Renal cortical epithelial cell (primary cell): ENCODE measurements at places on chromosomes 1 and 21. TPM values are rescaled to one million over a fixed set of nuclear protein-coding genes. Genes with fewer than 3 reads are reported as not detected.

GRCh38 chr1:147719029-147719698 is 41.2 kb downstream of the GJA5 start:
- no peak for DNase-seq

DNA sequence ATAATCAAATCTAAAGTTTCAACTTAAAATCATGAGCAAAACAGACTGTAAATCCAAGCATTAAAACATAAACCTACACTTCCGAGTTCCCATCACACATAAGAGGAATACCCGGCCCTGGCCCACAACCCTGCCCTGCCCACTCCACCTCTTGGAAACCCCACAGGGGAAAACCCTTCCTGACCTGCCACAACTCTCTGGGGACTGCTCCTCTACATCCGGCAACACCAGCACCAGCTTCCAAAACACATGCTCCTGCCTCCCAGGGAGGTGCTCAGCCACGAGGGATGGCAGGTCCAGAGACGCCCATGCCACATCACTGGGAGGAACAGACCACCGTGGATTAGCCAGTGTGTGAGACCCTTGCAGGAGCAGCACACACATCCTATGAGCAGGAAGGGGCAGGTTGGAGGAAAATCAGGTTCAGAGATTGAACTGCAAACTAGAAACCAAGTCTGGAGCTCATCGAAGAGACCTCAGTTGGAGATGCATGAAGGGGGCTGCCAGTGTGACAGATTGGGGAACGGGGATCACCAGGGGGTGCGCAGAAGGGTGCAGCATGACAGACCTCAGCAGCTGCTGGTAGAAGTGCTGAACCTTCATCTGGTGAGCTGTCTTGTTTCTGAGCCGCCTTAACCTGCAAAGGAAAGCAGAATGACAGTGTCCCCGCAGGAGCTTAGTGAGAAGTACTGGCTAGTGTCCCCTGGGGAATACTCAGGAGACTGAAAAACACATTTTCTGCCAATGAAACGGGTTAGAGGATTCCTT is 25.8 kb upstream of the LSS start:
- DNase-seq = no peak

DNA sequence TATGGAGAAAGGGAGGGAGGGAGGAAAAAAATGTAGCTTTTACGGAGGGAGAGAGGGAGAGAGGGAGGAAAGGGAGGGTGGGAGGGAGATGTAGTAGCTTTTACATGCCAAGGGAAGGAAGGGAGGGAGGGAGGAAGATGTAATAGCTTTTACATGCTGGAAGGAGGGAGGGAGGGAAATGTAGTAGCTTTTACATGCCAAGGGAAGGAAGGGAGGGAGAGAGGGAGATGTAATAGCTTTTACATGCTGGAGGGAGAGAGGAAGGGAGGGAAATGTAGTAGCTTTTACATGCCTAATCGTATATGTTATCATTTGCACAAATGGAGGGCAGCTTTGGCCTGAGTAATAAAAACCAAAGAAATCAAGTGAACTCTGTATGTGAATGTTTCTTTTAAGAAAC is 35.6 kb downstream of the EEIG2 start:
- DNase-seq = no peak

DNA sequence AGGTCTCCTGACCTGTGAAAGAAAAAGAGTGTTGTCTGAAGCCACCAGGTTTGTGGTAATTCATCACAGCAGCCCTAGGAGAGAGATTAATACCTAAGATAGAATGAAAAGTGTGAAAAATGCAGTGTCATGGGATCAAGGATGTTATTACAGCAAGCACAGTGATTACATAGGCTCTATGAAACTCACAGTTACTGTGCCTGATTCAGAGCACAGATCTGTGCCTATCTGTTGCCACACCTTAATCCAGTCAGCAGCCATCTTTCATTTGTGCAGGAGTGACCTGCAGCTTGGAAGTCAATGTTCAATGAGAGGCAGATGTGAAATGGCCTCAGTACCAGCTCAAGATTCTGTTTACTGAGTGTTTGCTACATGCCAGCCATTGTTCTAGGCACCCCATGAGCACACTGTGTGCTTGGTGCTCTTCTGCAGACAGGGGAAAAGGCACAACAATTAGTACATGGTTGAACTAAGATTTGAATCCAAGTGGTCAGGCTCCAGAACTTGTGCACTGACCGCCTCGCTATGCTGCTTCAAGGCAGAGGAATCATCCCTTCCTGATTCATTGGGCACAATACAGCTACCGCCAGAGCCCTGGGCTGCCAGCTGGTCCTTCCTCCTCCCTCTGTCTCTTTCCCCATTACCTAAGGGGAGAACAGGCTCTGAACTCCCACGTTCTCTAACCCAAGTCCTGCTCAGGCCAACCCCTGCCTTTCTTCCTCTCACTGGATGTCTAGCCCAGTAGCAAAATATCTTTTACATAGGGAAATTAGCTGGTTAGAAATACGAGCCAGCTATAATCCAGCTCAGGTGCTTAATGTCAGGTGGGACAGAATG is 56.3 kb upstream of the NEK2 start:
- no peak for DNase-seq

GRCh38 chr1:202662081-202662480 is 48.2 kb downstream of the SYT2 start:
- no peak for DNase-seq

DNA sequence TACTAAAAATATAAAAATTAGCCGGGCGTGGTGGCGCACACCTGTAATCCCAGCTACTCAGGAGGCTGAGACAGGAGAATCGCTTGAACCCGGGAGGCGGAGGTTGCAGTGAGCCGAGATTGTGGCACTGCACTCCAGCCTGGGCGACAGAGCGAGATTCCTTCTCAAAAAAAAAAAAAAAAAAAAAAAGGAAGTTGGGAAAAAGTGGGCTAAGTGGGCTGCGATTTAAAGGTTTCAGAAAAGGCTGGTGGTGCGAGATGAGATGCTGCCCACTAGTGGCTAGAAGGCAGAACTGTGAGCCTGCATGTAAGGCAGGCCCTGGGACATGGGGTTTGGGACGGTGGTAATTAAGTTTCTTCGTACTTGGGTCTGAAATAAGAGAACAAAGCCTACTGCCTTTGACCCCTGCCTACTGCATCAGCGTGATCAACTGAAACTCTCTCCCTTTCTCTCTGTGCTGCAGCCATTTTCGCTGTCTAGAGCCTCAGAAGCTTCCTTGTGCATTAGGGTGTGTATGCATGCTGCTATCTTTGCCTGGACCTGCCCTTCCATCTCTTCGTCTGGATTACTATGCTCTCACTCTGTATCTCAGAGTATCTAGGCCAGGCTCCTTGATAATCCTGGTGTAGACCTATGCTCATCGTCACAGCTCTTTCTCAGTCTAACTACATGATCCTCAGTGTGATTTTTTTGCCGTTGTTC is 12.4 kb downstream of the FMOD start:
- peak; percentile 52 for DNase-seq

DNA sequence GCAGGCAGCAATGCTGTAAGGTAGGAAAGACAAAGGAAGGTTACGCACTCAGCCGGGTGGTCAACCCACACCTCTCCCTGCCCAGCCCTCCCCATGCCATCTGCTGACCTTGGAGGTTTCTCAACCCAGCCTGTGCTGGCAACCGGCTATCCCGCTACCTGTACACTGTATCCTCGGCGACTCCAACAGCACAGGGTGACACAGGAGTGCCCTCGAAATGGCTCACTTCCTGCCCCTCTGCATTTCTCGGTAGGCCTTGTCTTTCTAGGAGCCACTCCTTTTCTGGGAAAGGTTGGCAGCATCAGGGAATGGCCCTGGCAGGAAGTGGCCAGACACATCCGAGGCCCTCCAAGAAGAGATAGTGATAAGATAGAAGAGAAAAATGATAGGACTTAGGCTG is 124.0 kb downstream of the PROX1 start:
- DNase-seq = no peak

GRCh38 chr1:6930732-6931300 is 145.6 kb downstream of the CAMTA1 start:
- no peak for DNase-seq

DNA sequence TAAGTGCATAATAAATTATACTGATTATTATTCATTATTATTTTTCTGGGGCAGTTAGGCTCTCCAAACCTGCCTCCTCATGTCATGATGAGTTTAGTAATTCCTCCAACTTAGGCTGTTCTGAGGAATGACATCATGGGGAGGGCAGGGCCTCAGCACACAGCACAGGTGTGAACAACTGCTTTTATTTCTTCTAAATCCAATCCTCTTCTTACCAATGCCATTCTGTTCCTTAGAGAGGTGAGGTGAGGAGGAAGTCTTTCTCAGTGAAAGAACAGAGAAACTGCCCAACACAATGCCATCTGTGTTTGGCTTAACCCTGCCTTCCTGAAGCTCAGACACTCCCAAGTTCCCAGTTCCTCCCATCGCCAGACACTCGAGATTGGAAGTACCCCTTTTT is 45.4 kb upstream of the WASF2 start:
- DNase-seq = no peak

- no peak for DNase-seq
Measured at GRCh38 chr1:88691540-88691939, 7.5 kb downstream of the PKN2 start.

- no peak for DNase-seq
Measured at GRCh38 chr1:95111014-95111413, 6.1 kb upstream of the TLCD4 start.

GRCh38 chr1:214864896-214865688 is 217.4 kb upstream of the KCNK2 start:
- peak; percentile 82 for DNase-seq

The GBP1 gene
- total RNA-seq = 37.7 and 50.0 TPM in 2 replicates

The SPRR2E gene
- not detected in 2 replicates for total RNA-seq

The SCYL3 gene
- total RNA-seq = 8.7 and 10.3 TPM in 2 replicates

The DUSP23 gene
- 34.0 and 69.3 TPM in 2 replicates for total RNA-seq

The FYB2 gene
- total RNA-seq = 0.05 TPM in 1 of 2 replicates, not detected in the other

The PROK1 gene
- total RNA-seq = not detected in 2 replicates

The FGR gene
- total RNA-seq = 0.10 TPM in 1 of 2 replicates, not detected in the other

The HSPB7 gene
- 0.35 TPM in 2 replicates for total RNA-seq

The SPATA46 gene
- total RNA-seq = not detected in 2 replicates
